ENCODE measurements at places on chromosomes 16 and 17.
A peak's percentile ranks its signal among the peaks of the same experiment; 100 is the strongest.

GRCh38 chr17:48002266-48002915 is 31.5 kb downstream of the CDK5RAP3 start:
- peak; percentile 79 for DNase-seq

- DNase-seq = no peak
Observed at GRCh38 chr17:67523101-67523500, 146.0 kb downstream of the PITPNC1 start.

GRCh38 chr16:29951625-29952365 is 10.1 kb upstream of the TMEM219 start:
- no peak for DNase-seq

DNA sequence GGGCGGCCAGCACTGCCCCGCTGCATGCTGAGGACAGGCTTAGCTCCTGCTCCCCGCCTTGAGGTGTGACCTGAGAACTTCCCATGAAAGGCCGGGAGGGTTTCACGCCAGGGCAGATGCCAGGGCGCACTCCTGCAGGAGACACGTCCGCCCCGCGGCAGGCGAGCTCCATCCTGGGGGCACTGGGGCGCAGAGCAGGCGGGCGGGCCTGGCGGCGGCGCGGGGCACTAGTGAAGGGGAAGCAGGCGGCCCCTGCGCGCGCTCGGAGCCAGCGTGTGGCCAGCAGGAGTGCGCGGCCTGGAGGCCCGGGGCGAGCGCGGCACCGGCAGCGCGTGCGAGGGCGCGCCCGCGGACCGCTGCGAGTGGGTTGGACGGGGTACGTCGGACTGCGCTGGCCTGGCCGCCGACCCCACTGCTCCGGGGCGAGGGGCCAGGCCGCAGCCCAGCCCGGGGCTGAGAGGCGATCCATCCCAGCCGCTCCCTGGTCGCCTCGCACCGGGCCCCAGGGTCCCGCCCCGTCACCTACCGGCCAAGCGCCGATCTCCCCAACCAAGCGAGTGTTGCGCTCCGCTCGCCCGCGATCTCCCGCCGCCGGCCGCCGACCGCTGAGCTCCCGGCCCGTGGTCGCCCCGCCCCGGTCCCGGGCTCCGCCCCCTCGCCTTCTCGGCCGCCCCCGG is at the start of gene MAP3K14:
TSS of gene MAP3K14 (minus strand) at position 587 of the 677 bp plus-strand sequence. CDS start 26,275 bp downstream, outside the sequence.
- DNase-seq = peak; percentile 81

- DNase-seq = no peak
Observed at GRCh38 chr16:22091721-22092120, 620 bp upstream of the VWA3A start.

- DNase-seq = no peak
Observed at GRCh38 chr17:72466199-72466598, 345.4 kb downstream of the SOX9 start.

GRCh38 chr17:57170866-57171265 is 85.5 kb upstream of the MSI2 start:
- no peak for DNase-seq

Data from brain (organoid and tissue), 16 donors.